Activated CD4-positive, alpha-beta T cell treated with anti-CD3 and anti-CD28 coated beads for 1 hour (primary cell): ENCODE measurements at places on chromosomes 7 and 10.

DNA sequence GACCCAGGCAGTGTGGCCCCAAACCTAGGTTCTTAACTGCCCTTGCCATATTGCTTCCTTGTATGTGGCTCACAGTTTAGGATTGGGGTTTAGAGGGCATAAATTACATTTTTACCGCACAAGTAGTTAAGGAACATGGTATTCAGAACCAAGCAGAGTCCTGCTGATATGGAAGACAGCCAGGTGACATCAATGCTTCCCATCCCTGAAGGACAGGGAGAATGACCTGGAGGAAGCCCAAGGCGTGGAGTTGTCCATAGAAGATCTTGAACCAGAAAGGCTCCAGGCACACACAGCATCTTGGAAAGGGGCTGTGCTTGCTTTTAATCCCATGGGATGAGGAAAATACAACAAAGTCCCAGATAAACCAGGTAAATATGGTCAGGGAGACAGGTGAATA is 48.3 kb downstream of the ATXN7L1 start:
- no peak for DNase-seq

- no peak for DNase-seq
These were observed 26.1 kb upstream of the TRIL start for GRCh38 chr7:28984217-28984616.

DNA sequence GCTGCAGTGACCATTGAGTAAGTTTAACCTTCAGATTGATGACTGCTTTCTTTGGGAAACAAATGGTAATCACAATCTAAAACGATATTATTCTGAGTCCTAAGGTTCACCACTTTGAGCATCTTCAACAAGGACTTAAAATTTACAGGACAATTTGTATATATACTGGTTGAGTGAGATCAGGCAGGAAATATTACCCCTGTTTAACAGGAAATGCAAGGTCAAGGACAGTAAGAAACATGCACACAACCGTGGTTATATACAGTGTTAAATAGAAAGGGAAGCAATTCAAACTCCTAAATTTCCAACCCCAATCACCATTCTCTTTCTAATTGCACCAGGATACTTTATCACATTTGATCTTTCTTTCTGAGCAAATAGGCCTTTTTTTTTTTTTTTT is 96.1 kb downstream of the ZNF277 start:
- no peak for DNase-seq

GRCh38 chr7:136148920-136149319 is 171.8 kb upstream of the MTPN start:
- DNase-seq, result no peak

DNA sequence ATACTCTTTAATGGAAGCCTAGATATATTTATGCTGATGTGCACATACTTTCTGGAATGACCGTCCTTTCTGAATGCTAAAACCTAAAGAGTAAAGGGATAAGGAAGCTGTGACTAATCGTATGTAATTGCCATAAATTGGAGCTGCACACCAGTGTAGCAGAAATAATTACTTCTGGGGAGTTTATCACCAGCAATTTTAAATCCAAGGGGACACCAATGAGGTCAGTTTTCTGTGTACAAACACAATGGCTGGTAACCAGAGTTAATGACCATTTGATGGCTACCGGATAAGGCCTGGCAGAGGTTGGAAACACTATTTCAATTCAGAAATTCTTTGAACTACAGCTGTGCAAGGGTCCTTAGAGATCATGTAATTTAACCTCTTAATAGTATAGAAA is 670.1 kb downstream of the REEP3 start:
- DNase-seq, result no peak

GRCh38 chr7:12648704-12649261 is 38.6 kb upstream of the ARL4A start:
- no peak for DNase-seq

DNA sequence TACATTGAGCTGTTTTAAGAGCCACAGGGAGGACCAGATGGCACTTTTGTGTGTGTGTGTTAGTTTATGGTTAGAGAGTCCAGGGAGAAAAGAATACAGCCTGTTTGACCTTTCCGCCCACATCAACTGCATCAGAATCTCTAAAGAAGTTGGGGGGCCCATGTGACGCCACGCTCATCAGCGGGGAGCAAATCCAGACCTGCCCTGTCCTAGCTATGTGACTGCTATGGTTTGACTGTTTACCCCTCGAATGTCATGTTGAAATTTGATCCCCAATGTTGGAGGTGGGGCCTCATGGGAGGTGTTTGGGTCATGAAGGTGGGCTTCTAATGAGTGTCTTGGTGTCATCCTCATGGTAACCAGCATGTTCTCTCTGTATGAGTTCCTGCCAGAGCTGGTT is 128.0 kb downstream of the ADRA2A start:
- no peak for DNase-seq

DNA sequence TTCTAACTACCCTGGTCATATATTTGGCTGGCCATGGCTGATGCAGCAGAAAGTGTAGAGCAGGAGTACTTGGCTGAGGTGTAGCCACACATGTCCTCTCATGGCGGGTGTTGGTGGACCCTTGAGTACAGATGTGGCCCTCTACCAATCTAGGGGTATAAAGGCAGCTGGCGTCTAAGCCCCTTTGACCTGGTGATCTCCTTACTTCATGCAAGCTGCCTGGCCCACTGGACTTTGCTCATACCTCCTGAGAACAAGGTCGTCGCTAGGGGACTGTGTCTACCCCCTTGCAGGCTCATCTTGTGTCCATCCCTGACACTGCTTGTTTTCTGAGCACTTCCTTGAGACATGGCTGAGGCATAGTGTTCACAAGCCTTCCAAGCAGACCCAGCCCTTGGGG is 287.8 kb downstream of the RPS24 start:
- DNase-seq, result no peak

- no peak for DNase-seq
These were observed 161.8 kb downstream of the NRF1 start for GRCh38 chr7:129773328-129773731.

DNA sequence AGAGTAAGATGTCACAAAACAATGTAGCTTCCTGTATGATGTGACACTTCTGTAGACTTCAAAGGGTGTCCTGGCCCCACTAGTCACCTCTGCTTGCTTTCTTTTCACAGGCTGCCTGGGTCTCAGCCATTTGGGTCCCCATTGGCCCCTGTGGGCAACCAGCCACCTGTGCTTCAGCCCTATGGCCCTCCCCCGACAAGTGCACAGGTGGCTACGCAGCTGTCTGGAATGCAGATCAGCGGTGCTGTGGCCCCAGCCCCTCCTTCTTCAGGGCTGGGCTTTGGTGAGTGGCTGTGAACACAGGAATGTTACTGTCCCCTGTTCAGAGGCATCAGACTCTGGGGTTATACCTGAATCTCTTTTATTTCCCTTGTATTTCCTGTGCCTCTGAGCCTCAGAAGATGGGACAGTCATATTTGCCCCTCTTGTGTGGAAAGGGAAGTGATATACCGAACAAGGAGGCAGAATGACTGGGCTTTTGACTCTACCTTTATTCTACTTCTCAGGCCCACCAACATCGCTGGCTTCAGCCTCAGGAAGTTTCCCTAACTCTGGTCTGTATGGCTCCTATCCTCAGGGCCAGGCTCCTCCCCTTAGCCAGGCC is 15.4 kb downstream of the SEC24C start:
- no peak for DNase-seq

- DNase-seq, result no peak
These were observed 11.6 kb upstream of the CAMK1D start for GRCh38 chr10:12337453-12338372.
